ENCODE measurements at places on chromosomes 13 and 19. TPM values are rescaled to one million over a fixed set of nuclear protein-coding genes. Genes with fewer than 3 reads are reported as not detected.

DNA sequence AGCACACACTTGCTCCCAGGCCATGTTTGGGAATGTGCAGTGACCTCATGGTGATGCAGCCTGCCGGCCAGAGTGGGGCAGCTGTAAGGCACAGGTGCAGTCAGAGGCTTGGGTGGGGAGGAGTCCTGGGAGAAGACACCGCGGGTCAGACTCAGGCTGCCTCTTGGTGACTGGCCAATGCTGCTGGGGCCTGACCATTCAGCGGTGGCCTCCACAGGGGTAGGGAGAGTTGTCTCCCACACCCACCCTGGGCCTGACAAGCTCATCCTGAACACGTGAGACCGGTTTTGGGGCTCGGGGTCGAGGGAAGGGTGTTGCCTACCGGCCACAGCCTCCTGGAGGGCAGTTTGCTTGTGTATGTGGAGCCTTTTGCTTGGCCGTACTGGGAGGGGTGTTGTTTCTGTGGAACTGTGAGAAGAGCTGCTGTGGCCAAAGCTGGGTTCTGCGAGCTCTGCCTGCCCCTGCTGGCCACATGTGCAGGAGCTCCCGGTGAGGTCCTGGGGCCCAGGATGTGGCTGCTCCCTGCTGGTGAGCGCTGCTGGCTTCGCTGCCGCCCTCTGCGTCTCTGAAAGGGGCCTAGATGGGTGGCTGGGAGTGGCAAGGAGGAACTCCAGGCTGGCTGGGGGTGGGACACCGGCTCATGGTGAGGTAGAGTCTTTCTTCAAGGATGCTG is 22.1 kb downstream of the UPF1 start:
- DNase-seq = no peak

GRCh38 chr19:3178973-3179738 is 587 bp downstream of the S1PR4 start:
- DNase-seq = peak; percentile 37

DNA sequence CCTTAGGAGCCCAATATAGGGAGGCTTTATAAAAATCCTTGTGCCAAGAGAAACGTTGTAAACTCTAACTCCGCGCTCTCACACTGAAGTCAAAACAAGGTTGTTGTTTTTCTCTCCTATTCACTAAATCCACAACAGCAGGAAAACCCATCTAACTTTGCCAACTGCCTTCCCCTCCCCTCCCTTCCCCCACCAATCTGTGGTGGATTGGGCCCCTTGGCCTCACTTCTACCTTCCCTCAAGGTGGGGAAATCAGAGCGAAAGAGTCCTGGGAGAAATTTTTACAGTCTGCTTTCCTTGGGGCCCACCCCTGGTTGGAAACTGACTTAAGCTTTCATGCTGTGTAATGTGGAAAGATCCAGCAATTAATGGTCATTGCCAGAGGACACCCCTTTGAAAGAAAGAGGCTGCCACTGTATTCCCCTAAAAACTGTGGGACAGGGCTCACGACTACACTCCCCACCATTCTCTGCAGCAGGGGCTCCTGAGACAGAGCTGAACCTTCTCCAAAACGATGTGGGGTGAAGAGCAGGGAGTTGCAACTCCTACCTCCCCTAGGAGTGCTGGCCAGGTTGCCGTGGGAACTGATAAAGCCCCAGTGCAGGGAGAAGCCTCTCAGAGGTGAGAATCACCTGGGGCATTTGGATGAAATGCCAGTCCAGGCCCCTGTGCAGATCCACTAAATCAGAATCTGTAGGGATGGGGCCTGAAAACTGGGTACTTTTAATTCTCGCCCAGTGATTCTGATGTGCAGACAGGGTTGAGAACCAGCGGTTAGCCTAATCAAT is 1.1 kb downstream of the DHRS12 start:
- no peak for DNase-seq

Gene ZNF880
- total RNA-seq = 9.6 TPM

DNA sequence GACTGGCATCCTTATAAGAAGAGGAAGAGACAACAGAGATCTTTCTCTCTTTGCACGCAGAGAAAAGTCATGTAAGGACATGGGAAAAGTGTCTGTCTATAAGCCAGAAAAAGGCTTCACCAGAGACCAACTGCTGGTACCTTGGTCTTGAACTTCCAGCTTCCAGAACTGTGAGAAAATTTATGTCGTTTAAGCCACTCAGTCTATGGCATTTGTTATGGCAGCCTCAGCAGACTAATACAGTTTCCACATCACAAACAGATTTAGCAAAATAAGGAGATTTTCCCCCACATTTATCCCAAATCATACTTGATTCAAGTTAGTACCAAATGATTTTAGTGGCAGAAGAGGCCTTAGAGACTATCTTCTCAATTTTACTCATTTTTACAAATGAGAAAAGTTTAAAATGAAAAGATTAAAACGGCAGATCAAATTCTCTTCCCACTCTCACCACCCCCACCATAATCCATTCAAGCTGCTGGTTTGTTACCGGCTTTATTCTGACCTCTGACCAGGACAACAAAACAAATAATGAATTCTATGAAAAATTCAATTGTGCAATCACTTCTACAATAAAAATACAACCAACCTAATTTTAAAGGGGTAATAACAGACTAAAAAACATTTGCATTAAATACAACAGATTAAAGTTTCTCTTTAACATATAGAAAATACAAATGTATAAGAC is 316.3 kb downstream of the TBC1D4 start:
- DNase-seq = no peak

- DNase-seq = no peak
Observed at GRCh38 chr19:711254-711653, 2.5 kb downstream of the PALM start.

Gene MAMSTR
- total RNA-seq = 1.1 TPM

Gene ADPRHL1
- 0.19 TPM for total RNA-seq

DNA sequence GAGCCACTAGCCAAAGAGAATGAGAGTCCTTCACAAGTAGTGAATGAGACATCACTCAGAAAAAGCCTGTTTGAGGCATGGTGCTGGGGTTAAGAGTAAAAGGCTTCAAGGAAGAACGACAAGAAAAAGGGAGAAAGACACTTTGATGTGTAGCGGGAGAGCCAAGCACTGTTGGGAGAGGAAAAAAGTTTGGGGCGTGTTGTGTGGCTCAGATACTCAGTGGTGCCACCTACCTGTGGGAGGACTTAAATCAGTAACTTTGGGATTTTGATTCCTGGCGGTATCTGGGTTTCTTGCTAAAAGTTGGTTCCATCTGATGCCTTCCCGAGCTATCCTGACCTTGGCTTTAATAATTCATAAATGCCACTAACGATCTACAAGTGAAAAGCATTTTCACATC is 12.3 kb downstream of the ELSPBP1 start:
- peak; percentile 10 for DNase-seq

DNA sequence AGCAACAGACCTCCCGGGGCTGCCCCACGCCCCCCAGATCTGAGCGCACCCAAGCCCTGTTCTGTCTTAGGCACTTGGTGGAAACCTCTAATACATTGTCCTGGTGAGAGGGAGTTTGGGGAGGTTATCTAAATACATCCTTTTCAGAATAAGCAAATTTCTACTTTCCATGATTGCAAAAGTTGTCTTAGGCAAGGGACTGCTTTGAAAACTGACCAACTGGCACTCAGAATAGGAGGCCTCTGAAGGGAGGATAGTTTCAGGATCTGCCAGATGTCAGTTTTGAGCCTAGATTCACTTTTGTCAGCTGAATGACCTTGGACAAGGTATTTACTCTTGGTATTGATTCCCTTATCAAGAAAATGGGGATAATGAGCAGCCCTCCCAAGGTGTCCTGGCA is 11.8 kb downstream of the SERP2 start:
- DNase-seq = no peak

Gene LILRB1
- 0.31 TPM for total RNA-seq

Gene TYROBP
- total RNA-seq = not detected

DNA sequence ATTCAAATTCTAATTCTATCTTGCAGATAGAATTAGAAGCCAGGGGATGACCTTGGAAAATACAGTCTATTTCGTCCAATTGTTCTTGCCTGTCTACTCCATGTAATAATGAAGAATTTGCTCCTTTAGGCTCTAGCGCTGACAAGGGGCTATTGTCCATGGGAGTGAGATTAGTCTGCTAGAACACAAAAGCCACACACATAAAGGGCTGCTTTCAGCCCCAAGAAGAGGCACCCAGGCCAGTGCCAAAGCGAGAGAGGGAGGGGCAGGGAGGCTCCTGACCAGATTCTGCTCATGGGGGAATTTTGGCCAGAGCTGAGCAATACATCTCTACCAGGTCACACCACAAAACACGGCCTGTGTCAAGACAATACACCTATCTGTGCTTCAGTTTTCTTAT is 1306.9 kb downstream of the UQCRFS1 start:
- no peak for DNase-seq

Gene TEX101
- not detected for total RNA-seq

- DNase-seq = no peak
Observed at GRCh38 chr13:74765955-74766354, 631.8 kb upstream of the KLF12 start.

- DNase-seq = peak; percentile 63
Observed at GRCh38 chr19:3343619-3344502, 22.5 kb upstream of the NFIC start.

GRCh38 chr13:48401480-48401879 is 11.4 kb downstream of the LPAR6 start:
- no peak for DNase-seq

GRCh38 chr13:90640976-90641375 is 706.5 kb upstream of the MIR17HG start:
- DNase-seq = no peak

Gene MEX3D
- total RNA-seq = 7.0 TPM

Gene DIRAS1
- 0.72 TPM for total RNA-seq

DNA sequence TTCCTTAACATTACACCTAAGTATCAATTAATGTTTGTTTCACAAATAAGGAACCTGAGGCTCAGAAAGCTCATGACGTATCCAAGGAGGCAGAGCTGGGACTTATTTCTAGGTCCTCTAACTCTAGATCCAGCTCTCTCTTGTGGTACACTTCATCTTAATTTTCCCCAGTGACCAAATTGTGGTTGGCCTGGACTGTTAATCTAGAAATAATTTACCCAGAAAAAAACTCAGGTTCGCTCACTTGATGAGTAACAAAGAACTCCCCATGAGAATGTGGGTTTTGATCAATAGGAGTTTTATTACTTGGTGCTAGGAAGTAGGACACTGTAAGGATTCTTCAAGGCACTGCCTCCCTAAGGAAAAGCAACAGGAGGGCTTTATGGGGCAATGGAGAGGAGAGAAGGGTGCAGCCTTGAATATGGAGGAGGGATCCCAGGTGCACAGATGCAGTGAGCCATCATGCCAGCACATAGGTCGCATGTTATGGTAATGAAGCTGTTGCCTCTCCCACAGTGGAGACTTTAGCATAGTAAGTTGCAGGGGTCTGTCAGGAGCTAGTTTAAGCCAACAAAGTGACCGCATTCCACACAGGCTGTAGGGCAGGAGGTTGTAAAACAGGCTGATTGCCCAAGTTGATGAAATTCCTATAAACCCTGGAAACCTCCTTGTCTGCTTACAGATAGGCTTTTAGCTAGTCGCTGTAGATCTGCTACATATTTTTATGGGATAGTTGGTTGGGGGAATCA is 14.7 kb downstream of the RAP2A start:
- DNase-seq = no peak

Gene LGALS4
- 0.66 TPM for total RNA-seq

Gene LHB
- not detected for total RNA-seq

DNA sequence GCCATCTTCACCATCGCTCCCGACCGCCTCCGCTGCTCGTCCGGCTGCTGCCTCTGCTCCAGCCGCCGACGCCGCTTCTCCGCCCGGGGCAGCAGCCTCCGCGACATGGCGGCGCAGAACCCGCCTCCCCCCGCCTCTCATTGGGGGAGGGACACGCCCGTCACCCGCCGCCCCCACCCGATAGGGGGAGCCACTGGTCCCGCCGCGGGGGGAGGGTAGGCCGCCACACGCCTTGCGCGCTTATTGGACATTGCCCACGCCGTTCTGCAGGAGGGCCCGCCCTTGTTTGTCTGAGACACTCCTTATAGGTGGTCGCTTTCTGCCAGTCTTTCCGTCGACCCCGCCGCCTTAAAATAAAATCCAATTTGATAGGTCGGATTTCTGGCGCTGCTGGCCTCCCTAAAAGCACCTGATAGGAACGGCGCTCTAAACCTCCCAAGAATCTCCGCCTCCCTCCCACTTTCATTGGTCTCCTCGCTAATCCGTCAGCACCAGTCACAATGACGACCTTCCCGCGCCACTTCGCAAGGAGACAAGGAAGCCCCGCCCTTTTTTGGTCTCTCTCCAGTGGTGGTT is at the start of gene HNRNPL:
Gene HNRNPL, minus strand, starts transcription at position 127 of the 576 bp plus-strand sequence. Its CDS starts 20 bp downstream, at position 107.
- DNase-seq = peak; percentile 100

DNA sequence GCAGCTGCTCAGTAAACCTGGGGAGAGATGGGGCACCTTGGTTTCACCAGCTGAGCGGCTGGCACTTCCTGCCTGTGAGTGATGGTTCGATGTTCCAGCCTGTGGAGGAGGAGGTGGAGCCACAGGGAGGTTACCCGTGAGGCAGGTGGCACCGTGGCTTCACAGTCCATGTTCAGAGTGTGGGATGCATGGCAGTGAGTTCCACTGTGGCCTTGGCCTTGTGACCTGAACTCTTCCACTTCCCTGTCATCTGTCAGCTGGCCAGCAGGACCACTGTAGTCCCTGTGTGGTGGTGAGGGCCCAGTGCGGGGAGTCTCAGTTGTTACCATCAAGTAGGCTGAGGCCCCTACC is 16.9 kb downstream of the SMARCA4 start:
- no peak for DNase-seq

GRCh38 chr13:40784540-40784939 is 4.9 kb upstream of the SLC25A15 start:
- DNase-seq = no peak

DNA sequence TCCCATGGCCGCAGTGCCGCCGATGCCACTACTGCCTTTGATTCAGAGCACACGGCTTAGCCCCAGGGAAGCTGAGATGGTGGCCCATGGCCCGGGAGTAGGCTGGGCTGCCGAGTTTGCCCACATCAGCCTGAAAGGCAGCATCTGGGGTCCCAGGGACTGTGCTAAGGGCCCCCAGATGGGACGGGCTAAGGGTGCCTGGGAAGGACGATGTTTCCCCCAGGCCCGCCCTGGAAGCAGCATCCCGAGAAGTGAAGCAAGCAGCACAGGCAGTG is 22.5 kb downstream of the MAP2K2 start:
- DNase-seq = no peak

DNA sequence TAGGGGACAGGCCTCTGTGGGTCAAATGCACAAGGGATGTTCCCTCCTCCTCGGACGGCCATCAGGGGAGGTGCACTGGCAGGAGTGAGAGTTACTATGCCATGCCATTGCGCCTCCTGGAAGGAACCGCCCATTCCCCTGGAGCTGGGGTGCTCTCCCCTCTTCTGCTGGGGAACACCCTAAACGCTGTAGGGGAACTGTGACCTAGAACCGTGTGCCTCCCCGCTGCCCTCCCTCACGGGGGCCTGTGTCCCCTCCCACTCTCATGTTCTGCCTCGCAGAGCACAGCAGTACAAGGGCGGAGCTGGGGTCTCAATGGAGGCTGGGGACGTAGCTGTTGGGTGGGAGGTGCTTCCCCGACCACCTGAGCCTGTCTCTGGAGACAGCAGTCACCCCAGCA is 17.2 kb upstream of the CRTC1 start:
- no peak for DNase-seq

All from activated naive CD4-positive, alpha-beta T cell treated with anti-CD3 and anti-CD28 coated beads, Interleukin-2, amount 50 U/mL, for 72 hours (primary cell).